ENCODE measurements at places on chromosomes 1 and 21. TPM values are rescaled to one million over a fixed set of nuclear protein-coding genes. Genes with fewer than 3 reads are reported as not detected.

DNA sequence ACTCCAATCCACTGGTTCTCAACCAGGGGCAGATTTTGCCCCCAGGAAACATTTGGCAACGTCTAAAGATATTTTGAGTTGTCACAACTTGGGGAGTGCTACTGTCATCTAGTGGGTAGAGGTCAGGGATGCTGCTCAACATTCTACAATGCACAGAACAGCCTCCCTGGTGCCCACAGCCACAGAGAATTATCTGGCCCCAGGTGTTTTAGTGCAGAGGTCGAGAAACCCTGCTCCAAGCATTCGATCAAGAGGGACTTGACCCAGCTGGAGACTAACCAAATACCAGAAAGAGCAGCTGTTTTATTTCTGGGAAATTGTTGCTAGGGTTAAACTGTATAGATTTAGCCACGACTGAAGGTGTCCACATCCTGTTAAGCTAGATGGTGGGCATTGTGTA lies 19.2 kb downstream of the CD247 start:
- DNase-seq, result no peak

GRCh38 chr1:6426972-6427350 lies 2.4 kb downstream of the ESPN start:
- no peak for DNase-seq

DNA sequence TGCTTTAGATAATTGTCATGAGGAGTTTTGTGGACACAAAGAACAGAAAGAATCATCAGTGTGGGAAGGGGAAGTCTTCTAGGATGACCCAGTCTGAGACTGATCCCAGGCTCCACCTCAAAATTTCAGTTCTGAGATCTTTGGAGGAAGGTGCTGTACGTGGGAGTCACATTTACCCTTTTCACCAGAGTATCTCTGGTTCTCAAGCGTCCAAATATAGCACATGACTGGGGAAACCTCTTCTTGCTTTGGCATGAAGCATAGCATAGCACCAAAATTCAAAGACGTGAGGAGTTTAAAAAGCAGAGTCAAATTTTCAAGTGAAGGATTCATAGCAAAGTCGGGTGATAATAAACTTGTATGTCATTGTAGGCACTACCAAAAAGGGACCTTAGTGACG lies 96.5 kb downstream of the LRRC53 start:
- no peak for DNase-seq

DNA sequence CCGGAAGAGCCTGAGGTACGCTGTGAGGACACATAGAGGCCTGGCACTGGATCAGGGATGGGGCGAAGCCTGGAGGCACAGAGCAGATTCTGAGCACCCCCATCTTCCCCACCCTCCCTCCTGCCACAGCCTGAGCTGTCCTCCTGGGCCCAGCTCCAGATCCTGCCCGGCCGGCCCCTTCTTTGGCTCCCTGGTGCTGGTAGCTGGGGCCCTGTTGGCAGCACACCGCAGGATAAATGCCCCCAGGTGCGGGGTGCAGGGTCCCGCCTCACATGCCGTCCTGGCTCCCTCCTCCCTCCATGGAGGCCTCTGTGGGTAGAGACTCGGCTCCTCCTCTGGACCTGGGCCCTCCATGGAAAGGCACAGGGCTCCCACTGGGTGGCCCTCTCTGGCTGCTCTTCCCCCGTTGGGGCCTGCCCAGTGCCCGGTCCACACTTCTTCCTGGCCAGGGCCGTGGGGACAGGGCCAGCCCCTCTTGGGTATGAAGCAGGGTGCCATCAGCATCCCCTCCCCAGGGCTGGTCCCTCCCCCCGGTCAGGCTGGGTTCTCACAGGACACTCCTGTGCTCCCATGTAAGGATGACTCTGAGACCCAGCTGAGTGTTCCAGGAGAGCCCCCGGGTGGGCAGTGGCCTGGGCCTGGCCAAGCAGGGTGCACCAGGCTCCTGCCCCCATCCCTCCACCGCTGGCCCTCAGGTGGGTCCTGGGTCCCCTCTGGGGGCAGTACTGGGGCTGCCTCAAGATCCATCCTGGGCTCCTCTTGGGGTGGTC lies 1.1 kb upstream of the OBSCN start:
- no peak for DNase-seq

DNA sequence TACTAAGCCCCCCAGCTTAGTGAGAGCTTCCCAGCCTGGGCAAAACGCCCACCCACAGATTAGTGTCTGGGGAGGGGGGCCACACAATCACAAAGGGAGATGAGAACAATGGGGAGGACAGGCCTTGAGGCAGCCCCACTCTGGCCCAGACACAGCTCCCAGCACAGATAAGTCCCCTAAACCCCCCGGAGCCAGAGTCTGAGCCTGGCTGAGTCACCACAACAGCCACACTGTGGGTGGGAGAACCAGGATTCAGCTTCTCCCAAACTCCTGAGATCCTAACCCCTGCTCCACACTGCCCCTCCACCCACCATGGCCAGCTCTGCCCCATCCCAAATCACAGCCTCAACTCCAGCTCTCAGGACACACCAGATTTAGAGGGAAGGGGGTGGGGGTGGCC lies 4.2 kb downstream of the NECTIN4 start:
- no peak for DNase-seq

GRCh38 chr1:26540351-26540750 lies 10.8 kb downstream of the RPS6KA1 start:
- no peak for DNase-seq

DNA sequence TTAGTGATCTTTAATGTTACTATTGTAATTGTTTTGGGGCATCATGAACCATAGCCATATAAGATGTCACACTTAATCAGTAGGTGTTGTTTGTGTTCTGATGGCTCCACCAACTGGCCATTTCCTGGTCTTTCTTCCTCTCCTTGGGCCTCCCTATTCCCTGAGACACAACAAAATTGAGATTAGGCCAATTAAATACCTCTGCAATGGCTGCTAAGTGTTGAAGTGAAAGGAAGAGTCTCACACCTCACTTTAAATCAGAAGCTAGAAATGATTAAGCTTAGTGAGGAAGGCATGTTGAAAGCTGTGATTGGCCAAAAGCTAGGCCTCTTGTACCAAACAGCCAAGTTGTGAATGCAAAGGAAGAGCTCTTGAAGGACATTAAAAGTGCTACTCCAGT lies 30.7 kb downstream of the PPP2R5A start:
- no peak for DNase-seq

- no peak for DNase-seq
These were observed 44.9 kb downstream of the SYT6 start for GRCh38 chr1:114108751-114109255.

The MAP3K7CL gene
- 1.2 TPM for total RNA-seq

The TMEM269 gene
- total RNA-seq, result 0.32 TPM
